ENCODE measurements at places on chromosomes 5 and 9. TPM values are rescaled to one million over a fixed set of nuclear protein-coding genes. Genes with fewer than 3 reads are reported as not detected.

ADGRV1 gene
- 3.7 TPM for total RNA-seq

ZNF883 gene
- 1.0 TPM for total RNA-seq

GRK6 gene
- total RNA-seq: 26.6 TPM

PFN3 gene
- not detected for total RNA-seq

CDC25C gene
- total RNA-seq: 2.7 TPM

CLIC3 gene
- total RNA-seq: 154 TPM

CNTLN gene
- 2.5 TPM for total RNA-seq

CDKN2B gene
- 75.6 TPM for total RNA-seq

FOXD4 gene
- total RNA-seq: 0.28 TPM

GLDC gene
- total RNA-seq: 28.3 TPM

CBY3 gene
- not detected for total RNA-seq

IFNA21 gene
- not detected for total RNA-seq

RLN2 gene
- not detected for total RNA-seq

SHB gene
- 34.0 TPM for total RNA-seq

FGF18 gene
- 0.08 TPM for total RNA-seq

PCDHB14 gene
- 2.0 TPM for total RNA-seq

PIP5KL1 gene
- 4.3 TPM for total RNA-seq

CLK4 gene
- 10.4 TPM for total RNA-seq

STKLD1 gene
- total RNA-seq: 0.40 TPM

NUTM2F gene
- not detected for total RNA-seq

TNFSF8 gene
- total RNA-seq: 0.20 TPM

DDX4 gene
- total RNA-seq: not detected

SV2C gene
- total RNA-seq: 0.12 TPM

COX7C gene
- 457 TPM for total RNA-seq

Data from esophagus mucosa (tissue), 1 donor.